ENCODE measurements at places on chromosomes 6 and 20. TPM values are rescaled to one million over a fixed set of nuclear protein-coding genes. Genes with fewer than 3 reads are reported as not detected.

The RHAG gene
- not detected for total RNA-seq

The FLRT3 gene
- 4.4 TPM for total RNA-seq

The NHLRC1 gene
- 2.0 TPM for total RNA-seq

The SHLD1 gene
- total RNA-seq: 0.86 TPM

The LHFPL5 gene
- total RNA-seq: not detected

The TAGAP gene
- total RNA-seq: not detected

The ENPP5 gene
- total RNA-seq: 0.14 TPM

The IL17F gene
- total RNA-seq: not detected

The KCNQ2 gene
- total RNA-seq: not detected

The GTSF1L gene
- not detected for total RNA-seq

The OSBPL2 gene
- total RNA-seq: 34.1 TPM

The HTR1B gene
- total RNA-seq: 0.66 TPM

The UBD gene
- not detected for total RNA-seq

The CST4 gene
- not detected for total RNA-seq

The CDH22 gene
- not detected for total RNA-seq

The SMAP1 gene
- total RNA-seq: 21.3 TPM

The ABHD16B gene
- total RNA-seq: not detected

The CABLES2 gene
- total RNA-seq: 8.8 TPM

The IL22RA2 gene
- total RNA-seq: not detected

The C20orf173 gene
- total RNA-seq: not detected

The MYH7B gene
- not detected for total RNA-seq

The PDE7B gene
- total RNA-seq: 20.2 TPM

The CYP39A1 gene
- 0.22 TPM for total RNA-seq

All from placental pericyte (primary cell).